ENCODE measurements at places on chromosomes 12 and 14.

DNA sequence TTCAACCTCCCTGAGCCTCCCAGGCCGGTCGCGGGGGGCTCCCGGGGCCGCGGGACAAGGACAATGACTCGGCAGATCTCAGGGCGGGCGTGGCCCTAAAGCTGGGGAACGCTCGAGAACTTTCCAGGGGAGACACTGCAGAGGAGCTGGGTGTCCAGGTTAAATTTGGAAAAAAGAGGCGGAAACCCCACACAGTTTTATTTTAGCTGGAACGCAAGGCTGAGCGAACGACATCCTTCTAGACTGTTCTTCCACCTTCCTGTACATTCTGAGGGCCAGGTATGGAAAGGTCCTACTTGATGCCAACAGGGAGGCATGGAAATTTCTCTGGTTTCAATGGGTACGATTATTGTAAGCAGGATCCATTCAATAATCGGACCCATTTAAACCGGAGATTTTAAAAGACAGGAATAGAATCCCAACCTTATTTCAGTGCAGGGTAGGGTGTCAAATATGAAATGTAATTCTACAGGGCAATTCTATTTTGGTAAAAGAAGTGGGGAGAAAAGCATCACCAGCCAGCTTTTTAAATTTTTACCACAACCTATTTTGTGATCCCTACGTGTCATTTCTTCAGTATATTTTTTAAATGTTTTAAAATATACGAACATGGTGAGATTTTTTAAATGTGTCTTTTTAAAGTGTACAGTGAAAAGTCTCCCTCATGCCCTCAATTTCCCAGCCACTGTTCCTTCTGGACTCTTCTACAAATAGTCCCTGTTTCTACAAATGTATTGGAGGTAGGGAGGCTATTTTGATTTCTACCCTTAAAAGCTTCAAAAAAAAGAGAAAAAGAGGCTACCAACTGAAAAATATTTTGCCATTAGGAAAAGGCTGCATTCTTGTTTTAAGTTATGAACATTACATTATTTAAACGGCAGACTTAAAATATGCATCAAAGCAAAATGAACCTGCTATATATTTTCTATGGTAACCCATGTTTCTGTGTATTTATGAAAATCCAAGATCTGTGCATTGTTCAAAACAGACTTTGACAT lies 1.1 kb upstream of the UBC start:
- H3K4me1 ChIP-seq = peaks cover 67% of the 10 kb centered on the region
- H3K27me3 ChIP-seq = no peaks in the 10 kb centered on the region
- H3K4me3 ChIP-seq = peak overlapping the region; percentile 98
- no peak for DNase-seq

DNA sequence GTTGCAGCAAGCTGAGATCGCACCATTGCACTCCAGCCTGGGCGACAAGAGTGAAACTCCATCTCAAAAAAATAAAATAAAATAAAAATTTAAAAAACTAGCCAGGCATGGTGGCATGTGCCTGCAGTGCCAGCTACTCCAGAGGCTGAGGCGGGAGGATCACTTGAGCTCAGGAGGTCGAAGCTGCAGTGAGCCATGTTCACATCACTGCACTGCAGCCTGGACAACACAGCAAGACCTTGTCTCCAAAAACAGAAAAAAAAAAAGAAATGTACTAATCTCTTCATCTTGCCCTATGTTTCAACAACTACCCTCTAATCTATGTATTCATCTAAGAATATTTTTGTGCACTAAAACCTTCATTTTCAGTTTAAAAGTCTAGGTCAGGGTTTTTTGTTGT lies 6.5 kb downstream of the NAA25 start:
- H3K27ac ChIP-seq = no peak overlapping the region
- no peaks in the 10 kb centered on the region for H3K27me3 ChIP-seq
- H3K4me1 ChIP-seq = peaks cover 38% of the 10 kb centered on the region
- no peaks in the 10 kb centered on the region for H3K36me3 ChIP-seq

DNA sequence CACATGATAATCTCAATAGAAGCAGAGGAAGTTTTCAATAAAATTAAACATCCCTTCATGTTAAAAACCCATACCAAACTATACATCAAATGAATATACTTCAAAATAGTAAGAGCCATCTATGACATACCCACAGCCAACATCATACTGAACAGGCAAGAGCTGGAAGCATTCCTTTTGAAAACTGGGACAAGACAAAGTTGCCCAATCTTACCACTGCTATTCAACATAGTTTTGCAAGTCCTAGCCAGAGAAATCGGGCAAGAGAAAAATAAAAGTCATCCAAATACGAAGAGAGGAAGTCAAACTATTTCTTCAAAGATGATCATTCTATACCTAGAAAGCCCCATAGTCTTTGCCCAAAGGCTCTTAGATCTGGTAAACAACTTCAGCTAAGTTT lies 454.7 kb upstream of the PRICKLE1 start:
- no peaks in the 10 kb centered on the region for H3K27me3 ChIP-seq
- no peak overlapping the region for H3K27ac ChIP-seq
- no peaks in the 10 kb centered on the region for H3K4me1 ChIP-seq
- DNase-seq = no peak
- no peak overlapping the region for H3K4me3 ChIP-seq
- H3K36me3 ChIP-seq = no peaks in the 10 kb centered on the region

DNA sequence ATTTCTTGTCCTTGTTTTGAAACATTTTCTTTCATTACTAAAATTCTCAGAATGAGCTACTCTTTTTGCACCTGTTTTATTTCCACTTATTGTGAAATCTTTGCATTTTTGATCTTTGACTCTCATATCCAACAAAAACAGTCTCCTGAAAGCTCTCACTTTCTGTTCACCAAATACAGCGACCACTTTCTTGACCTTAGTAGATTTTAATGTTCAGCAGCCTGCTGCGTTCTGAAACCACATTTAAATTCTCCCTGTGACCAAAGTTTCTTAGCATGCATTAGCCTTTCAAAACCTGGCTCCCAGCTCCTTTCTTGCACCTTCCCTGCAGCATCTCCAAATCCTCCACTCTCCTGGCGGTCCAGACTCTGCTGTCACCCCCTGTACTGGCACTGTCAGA lies 404.4 kb upstream of the PDE3A start:
- no peaks in the 10 kb centered on the region for H3K27me3 ChIP-seq
- H3K4me3 ChIP-seq = no peak overlapping the region
- no peak overlapping the region for H3K27ac ChIP-seq
- no peaks in the 10 kb centered on the region for H3K4me1 ChIP-seq
- DNase-seq = no peak

- peak; percentile 89 for DNase-seq
- H3K27ac ChIP-seq = peak overlapping the region; percentile 37
- peak overlapping the region; percentile 47 for H3K4me3 ChIP-seq
- peaks cover 23% of the 10 kb centered on the region for H3K4me1 ChIP-seq
Measured at GRCh38 chr12:3752096-3752709, 706 bp downstream of the CRACR2A start.

DNA sequence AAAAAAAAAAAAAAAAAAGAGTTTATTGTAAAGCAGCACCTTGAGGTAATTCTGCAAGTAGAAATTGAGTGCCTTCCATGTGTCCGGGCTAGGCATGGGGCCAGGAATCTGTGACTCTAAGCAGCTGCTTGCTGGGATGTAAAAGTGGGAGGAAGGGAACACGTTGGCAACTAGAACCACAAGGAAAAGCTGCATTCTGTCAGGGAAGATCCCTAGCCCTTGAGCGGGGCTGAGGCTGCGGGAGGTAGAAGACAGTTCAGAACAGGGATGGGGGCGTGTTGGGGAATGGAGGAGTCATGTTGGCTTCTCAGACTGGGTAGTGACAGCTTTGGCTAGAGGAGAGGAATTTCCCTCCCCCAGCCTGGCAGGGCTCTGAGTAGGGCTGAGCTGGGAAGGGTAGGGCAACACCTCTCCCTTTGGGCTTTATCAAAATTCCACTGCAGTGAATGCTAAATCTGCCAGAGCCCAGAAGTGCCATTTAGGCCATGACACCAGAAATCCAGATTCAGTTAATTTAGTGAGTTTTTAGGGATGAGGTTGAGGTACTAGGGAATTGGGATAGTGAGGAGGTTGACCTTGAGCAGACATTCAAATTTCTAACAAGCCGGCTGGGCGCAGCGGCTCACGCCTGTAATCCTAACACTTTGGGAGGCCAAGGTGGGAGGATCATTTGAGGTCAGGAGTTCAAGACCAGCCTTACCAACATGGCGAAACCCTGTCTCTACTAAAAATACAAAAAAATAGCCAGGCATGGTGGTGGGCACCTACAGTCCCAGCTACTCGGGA lies 3.4 kb upstream of the TRAFD1 start:
- peak overlapping the region; percentile 56 for H3K27ac ChIP-seq
- no peaks in the 10 kb centered on the region for H3K36me3 ChIP-seq
- H3K4me3 ChIP-seq = no peak overlapping the region
- H3K4me1 ChIP-seq = peaks cover 26% of the 10 kb centered on the region

DNA sequence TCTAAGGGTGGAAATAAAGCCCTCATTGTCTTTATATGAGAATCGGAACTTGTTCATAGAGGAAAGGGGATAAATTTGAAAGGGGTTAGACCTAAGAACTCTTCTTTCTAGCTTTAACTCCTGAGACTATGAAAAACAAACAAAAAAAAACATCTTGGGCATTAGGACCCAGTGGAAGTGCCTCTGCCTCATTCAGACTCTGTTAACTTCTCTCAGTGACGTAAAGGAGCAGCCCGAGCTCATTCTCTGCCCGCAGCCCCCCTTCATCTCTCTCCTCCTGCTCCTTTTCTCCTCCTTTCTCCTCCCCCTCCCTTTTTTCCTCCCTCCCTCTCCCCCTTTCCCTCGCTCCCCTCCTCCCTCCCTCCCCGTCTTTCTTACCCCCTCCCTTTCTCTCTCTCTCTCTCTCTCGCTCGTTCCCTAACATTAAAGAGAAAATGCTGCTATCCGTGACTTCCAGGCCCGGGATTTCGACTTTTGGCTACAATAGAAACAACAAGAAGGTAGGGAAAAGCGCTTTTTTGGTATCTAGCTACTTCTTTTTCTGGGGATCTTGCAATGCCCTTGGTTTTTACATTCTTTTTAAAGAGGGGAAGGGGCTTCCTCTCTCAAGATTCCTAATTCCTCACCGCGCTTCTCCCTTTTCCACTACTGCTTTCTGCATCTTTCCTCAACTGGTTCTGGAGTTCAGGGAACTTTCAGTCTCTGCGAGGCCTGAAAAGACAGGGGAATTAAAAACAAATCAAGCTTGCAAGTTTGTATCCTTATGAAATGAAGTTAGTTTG lies at the start of gene RBMS2:
TSS of gene RBMS2 (plus strand) at position 231 of the 782 bp plus-strand sequence. CDS start at position 435, 204 bp downstream.
- H3K4me1 ChIP-seq = peaks cover 57% of the 10 kb centered on the region
- peak within 1 kb of the TSS; percentile 91 for H3K27ac ChIP-seq

DNA sequence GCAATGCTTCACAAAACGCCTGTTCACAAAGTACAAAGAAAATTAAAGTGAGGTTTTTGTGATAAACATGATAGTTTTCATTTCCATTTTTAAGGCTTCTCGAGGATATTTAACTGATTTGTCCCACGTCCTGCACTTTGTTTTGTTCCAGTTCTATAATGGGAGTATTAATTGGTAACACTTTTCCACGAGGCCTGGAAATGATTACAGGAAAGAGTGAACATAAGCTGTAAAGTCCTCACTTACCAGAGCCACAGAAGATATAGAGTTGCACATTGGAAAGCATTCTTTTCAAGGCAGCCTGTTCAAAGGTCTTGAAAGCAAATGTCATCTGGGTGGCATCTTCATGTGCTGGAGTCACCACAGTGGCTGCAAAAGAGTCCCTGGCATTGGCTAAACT lies 1236.6 kb downstream of the BCL11B start:
- H3K4me1 ChIP-seq = no peaks in the 10 kb centered on the region
- no peak for DNase-seq
- no peaks in the 10 kb centered on the region for H3K27me3 ChIP-seq
- no peaks in the 10 kb centered on the region for H3K36me3 ChIP-seq
- no peak overlapping the region for H3K27ac ChIP-seq
- H3K4me3 ChIP-seq = no peak overlapping the region

DNA sequence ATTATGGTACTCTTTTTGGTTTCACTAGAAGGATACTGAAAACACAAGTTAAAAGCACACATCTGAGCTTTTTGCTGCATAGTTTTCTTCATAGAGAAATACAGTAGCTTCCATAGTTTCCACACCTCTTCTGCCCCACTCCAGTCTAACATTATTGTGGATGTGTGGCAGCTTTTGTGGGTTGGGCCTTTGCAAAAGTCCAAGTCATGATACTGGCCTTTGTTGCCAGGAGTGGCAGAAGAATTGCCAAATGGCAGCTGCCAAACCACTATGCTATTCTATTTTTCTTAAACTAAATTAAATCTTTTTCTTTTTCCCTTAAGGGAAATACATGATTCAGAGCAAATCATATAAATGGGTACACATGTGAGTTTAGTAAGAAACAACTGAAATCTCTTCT lies 114.8 kb downstream of the PLEKHA5 start:
- H3K27me3 ChIP-seq = no peaks in the 10 kb centered on the region
- H3K36me3 ChIP-seq = no peaks in the 10 kb centered on the region
- H3K27ac ChIP-seq = no peak overlapping the region

DNA sequence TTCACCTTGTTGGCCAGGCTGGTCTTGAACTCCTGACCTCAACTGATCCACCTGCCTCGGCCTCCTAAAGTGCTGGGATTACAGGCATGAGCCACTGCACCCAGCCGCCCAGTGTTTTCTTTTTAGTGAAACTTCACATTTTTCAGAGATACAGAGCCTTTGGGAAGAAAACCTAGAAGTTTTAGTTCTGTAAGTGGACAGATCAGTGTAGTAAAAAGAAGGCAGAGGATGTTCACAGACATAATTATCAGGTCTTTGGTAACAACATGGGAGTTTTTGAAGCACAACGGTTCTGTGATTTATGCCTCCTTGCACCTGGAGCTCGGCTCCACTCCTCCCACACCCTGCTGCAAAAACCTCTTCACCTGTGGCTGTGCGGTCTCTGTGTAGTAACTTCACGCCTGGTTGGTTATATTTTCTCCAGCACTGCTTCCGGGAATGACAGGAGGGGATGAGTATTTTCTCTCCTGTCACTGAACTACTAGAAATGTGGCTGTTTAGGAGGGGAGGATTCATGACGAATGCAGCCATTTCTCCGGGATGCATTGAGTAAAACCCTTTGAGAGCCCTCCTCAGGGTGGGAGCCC lies 67.0 kb downstream of the ARF6 start:
- H3K27ac ChIP-seq = no peak overlapping the region
- DNase-seq = no peak
- H3K27me3 ChIP-seq = no peaks in the 10 kb centered on the region
- H3K36me3 ChIP-seq = no peaks in the 10 kb centered on the region
- no peak overlapping the region for H3K4me3 ChIP-seq
- H3K4me1 ChIP-seq = peaks cover 12% of the 10 kb centered on the region

DNA sequence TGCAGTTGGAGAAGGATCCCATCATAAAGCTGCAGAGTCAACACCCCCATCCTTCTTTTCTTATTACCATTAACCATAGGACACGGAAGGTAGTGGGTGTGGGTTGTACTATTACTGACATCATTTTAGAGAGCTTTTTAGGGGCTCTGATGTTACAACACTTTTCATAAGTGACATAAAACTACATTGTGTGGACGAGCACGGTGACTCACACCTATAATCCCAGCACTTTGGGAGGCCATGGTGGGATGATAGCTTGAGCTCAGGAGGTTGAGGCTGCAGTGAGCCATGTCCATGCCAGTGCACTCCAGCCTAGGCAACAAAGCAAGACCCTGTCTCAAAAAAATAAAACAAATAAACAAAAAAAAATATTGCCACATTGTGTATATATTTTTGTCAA lies 167.1 kb downstream of the DUSP6 start:
- no peak overlapping the region for H3K4me3 ChIP-seq
- no peak for DNase-seq
- H3K27ac ChIP-seq = no peak overlapping the region
- peaks cover 17% of the 10 kb centered on the region for H3K4me1 ChIP-seq
